ENCODE measurements at places on chromosomes 11 and 22.

- DNase-seq = no peak
Measured at GRCh38 chr11:44564670-44565210, 723 bp upstream of the CD82 start.

DNA sequence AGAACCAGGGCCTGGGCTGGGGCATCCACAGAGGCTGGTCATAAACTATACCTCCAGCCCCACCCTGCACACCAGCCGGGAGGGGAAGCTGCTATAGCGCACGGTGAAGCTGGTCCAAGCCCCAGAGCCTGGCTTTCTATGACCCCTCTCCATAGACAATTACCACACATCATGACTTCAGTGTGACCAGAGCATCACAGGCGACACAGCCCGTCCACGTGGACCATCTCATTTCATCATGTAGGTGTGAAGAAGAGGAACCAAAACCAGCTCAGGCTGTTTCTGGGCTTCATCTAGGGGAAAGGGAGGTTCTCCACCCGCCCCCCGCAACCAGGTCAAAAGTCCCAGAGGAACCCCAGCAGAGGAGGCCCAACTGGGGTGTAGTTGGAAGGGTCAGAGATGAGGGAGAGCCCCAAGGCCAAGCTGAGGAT lies 3.0 kb downstream of the CXCR5 start:
- DNase-seq = no peak

- DNase-seq = no peak
Measured at GRCh38 chr11:74226907-74227306, 55.8 kb downstream of the PPME1 start.

DNA sequence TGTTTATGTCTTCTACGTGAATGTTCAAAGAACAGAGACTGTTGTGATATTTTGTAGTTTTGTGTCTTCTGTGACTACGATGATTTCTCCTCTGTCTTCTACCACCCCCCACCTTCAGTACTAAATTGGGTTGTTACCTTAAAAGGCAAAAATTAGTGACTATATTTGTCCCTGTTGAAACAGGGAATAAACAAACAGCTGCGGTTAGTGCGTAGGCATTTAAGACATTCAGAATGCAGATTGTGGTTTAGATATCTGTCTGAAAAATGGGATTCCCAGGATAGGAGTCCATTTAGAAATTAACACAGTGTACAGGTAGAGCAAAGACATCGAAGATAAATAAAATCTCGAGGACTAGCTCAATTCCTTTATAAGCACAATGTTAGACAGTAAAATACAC lies 15.6 kb upstream of the ARHGAP42 start:
- no peak for DNase-seq

DNA sequence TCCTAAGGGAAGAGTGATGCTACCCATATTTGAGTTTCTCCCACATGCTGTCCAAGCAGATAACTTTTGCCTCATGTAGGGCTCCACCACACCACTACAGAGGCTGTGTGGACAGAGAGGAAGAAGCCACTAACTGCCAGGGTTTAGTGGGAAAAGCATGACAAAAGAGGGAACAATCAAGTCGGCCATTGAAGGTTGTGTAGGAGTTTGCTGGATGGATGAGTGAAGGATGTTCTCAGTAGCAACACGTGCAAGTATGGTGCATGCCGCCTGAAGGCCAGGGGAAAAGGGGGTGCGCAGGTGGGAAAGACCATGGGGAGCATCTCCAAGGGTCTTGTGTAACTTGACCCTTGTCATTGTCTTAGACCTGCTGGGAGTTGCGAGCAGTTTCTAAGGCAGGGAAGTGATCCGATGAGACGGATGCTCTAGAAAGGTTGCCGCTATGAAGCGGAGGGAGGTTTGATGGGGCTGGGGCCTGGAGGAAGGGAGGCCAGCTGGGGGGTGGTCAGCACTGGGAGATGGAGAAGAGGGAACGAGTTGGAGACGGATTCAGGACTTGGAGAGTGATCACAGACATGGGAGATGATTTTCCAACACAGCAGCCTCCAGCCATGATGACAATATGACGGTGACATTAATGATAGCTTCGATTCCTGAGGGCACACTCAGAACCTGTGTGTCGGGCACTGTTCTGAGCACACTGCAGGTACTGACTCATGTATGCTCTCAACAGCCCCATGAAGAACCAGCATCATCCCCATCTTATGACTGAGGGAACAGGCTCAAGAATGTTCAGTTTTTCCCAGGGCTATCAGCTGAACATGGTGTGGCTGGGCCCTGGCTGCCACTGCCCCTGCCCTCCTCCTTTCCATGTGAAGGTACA lies 53.7 kb downstream of the CD6 start:
- no peak for DNase-seq

DNA sequence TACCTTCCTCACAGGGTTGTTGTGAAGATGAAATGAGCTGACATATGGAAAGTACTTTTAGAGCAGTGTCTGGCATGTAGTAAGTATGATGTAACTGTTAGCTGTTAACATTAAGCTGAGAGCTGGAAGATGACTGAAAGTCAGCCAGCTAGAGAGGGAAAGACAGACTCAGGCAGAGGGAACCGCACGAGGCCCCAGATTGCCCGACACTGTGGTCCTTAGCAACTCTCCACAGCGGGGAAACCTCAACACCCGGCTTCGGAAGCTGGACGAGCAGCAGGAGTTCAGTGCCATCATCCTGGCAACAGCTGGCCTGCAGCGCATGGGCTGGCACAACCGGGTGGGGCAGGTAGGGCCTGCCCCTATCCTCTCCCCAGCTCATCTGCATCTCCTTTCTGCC lies 6.5 kb downstream of the HMBS start:
- DNase-seq = no peak

- no peak for DNase-seq
Measured at GRCh38 chr11:14021738-14022137, 59.2 kb downstream of the SPON1 start.

GRCh38 chr11:110027627-110028371 lies 65.4 kb upstream of the ZC3H12C start:
- no peak for DNase-seq

GRCh38 chr11:106723071-106723470 lies 295.2 kb downstream of the GUCY1A2 start:
- DNase-seq = no peak

- DNase-seq = no peak
Measured at GRCh38 chr11:107756553-107756952, 44.7 kb upstream of the SLN start.

GRCh38 chr22:40631925-40632324 lies 4.6 kb downstream of the MRTFA start:
- no peak for DNase-seq

DNA sequence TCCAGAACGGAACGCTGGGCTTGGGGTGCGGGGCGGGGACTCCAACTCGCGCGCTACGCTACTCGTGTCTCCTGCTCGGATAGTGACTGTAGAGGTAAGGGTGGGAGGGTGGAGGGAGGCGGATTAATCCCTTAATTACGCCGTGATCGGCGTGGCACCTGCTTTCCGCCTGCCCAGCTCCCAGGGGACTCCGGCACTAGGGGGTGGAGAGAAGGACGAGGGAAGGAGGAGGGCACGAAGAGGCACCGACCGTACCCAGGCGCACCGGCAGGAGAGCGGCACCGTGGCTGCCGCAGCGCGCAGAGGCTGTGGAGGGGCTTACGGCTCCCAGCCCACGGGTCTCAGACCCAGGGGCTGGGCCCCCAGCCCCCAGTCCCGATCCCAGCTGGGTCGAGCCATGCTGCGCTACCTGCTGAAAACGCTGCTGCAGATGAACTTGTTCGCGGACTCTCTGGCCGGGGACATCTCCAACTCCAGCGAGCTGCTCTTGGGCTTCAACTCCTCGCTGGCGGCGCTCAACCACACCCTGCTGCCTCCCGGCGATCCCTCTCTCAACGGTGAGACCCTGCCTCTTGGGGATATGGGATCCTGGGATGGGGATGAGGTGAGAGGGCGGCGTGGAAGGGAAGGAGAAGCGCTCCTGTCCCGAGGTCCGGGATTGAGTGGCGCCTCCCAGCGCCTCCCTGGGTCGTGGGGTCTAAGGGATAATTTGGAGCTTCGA lies at the start of gene ROBO3:
ROBO3 (plus strand) TSS at position 252 of the 721 bp plus-strand sequence; CDS start at position 398, 146 bp downstream.
- no peak for DNase-seq

- DNase-seq = no peak
Measured at GRCh38 chr22:48760481-48761390, 1066.9 kb downstream of the BRD1 start.

- no peak for DNase-seq
Measured at GRCh38 chr22:36377022-36377631, 10.6 kb downstream of the MYH9 start.

- DNase-seq = no peak
Measured at GRCh38 chr11:118306556-118306955, 2.0 kb downstream of the CD3E start.

DNA sequence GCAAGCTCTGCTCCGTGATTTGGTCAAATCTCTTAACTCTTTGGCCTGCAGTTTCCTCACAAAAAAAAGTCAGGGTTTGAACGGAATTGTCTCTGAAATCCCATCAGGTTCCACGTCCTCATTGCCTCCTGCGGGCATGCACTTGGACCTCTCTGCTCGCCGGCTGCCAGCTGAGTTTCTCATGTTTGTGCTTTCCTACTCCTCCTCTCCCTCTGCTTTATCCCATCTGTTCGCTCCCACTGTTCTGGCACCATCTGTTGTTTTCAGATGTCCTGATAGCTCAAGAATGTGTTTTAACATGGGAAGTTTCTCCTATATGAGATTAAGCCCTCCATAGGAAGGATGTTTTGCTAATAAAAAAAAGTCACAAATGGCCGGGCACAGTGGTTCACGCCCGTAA lies 49.4 kb upstream of the ARHGAP42 start:
- DNase-seq = no peak

DNA sequence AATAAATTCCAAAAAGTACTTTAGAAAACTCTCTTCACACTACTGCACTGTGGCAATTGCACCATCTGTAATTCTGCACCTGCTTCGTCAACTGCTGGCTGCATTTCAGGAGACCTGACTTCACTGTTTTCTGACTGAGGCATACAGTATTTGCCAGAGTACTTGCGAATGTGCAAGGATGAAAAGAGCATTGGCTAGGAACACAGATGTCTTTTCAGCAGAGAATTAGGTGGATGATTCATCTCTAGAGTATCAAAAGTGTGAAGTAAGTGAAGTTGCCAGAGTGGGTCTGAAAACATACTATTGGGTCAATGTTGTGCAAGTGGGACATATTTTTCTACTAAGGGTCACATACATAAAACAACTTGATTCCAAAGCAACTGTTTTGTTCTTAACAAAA lies 427.5 kb upstream of the CCDC90B start:
- no peak for DNase-seq

GRCh38 chr11:102459393-102459792 lies 6.8 kb upstream of the TMEM123 start:
- DNase-seq = no peak

GRCh38 chr11:125173556-125173955 lies 9.0 kb downstream of the PKNOX2 start:
- DNase-seq = no peak

GRCh38 chr22:21734540-21735199 lies 924 bp downstream of the YPEL1 start:
- DNase-seq = no peak

GRCh38 chr11:17840101-17840548 lies 105.5 kb downstream of the KCNC1 start:
- DNase-seq = no peak

DNA sequence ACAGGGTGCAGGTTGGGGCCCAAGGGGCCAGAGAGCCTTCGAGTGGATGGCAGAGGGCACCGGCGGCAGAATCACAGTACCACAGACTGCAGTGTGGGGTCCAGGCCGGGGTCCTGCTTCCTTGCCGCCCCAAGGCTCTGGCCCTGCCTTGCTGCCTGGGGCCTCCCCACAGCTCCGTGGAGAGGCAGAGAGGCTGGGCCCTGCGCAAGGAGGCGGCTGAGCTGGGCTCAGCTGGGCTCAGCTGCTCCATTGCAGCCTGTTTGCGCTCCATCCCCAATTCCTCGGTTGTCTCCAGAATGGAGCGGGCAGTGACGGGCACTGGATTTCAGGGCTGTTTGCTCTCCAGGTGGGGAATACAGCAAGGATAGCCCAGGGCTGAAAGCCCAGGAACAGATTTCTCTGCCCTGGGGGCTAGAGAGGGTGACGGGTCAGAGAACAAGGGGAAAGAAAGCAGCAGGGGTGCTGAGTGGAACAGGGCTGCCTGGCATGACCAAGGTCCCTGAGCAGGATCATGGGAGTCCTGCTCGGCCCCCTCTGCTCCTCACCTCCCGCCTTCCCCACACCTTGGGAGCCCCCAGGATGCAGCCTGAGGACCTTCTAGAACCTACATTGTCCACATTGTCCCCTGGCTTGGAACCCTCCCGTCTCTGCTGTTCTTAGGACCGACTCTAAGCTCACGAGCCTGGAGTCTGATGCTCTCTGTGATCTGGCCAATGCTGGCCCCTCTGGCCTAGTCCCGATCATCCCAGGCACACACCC lies 18.9 kb downstream of the MRGPRG start:
- no peak for DNase-seq

GRCh38 chr22:49521787-49522224 lies 305.9 kb downstream of the BRD1 start:
- DNase-seq = no peak

DNA sequence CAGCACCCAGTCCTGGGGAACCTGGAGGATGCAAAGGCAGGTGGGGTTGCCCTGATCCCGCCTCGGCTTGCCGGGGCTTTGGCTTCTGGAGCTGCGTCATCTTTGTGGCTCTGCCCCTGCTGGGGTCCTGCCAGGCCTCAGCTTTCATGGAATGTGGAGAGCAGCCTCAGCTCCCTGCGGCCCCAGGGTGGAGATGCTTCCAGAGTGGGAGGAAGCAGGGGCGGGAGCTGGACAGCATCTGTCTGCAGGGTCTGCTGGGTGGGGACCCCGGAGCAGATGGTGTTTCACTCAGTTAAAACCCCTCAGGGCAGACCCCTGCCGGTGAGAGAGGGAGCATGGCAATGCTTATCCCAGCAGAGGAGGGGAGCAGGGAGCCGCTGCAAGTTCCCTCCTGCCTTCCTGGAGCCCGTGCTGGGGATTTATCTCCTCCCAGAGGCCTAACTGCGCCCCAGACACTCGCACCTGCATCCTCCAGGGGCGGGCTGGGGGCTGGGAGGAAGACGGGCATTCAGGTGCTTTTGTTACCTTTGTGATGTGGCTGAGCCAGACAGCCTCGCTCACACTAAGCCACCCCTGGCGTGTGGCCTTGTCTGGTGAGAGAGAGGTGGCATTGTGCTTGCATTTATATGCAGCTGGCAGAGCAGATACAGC lies 15.7 kb downstream of the GRIK4 start:
- no peak for DNase-seq

- no peak for DNase-seq
Measured at GRCh38 chr11:35106595-35106994, 32.4 kb upstream of the CD44 start.

DNA sequence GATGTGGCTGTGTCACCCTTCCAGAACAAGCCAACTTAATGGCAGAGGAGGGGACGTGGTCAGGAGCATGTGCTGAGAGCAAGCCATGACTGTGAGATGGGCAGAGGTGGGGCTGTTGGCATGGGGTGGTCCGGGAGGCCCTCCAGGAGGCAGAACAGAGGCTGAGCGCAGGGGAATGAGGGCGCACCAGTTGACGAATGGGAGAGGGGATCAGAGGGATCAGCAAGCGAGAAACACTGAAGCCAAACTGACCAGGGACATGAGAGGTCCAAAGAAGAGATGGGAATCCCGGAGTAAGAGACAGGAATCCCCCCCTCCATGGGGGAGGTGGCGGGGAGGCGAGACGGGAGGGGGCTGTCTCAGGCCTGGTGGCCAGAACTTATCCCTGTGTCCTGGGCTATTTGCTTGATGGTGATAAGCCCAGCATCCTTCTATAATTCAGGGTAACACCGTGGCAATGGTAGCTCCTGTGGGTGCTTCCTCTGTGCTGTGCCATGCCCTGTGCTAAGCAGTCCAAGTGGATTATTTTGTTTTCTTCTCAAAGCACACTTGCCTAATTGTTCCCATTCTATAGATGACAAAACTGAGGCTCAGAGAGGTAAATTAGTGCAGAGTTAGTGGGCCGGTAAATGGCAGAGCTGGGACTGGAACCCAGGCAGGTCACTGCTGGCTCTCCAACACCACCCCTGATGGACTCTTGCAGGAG lies 83.4 kb upstream of the SHISAL1 start:
- no peak for DNase-seq
